ENCODE measurements at places on chromosomes 3 and 15.
A peak's percentile ranks its signal among the peaks of the same experiment; 100 is the strongest.

- DNase-seq, result no peak
Observed at GRCh38 chr3:21417991-21418390, 333.0 kb downstream of the ZNF385D start.

DNA sequence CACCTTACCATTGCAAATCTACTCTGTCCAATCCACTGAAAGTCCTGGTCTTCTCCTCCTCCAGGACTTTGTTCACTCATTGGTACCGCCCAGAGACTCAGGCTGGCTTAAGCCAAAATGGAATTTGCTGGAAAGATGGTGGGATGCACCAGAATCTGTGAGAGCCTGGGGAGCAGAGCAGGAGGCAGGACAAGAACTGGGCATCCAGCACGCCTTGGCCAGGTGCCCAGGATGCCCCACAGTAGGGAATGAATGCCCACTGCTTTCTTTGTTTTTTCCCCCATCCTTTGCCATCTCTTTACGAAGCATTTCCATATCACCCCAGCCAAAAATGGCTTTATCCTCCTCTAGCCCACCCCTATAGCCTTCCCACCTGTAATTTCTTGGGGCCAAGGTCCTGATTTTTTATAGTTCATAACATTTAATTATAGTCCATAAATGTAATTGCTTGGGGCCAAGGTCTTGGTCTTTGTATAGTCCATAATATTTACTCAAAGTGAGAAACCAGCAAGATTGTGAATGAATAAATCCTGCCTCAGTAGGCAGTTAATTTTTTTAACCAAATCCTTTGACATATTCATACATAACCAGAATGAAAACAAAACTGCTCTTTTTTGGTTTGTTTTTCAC, 23.3 kb upstream of the IREB2 start:
- DNase-seq, result no peak

DNA sequence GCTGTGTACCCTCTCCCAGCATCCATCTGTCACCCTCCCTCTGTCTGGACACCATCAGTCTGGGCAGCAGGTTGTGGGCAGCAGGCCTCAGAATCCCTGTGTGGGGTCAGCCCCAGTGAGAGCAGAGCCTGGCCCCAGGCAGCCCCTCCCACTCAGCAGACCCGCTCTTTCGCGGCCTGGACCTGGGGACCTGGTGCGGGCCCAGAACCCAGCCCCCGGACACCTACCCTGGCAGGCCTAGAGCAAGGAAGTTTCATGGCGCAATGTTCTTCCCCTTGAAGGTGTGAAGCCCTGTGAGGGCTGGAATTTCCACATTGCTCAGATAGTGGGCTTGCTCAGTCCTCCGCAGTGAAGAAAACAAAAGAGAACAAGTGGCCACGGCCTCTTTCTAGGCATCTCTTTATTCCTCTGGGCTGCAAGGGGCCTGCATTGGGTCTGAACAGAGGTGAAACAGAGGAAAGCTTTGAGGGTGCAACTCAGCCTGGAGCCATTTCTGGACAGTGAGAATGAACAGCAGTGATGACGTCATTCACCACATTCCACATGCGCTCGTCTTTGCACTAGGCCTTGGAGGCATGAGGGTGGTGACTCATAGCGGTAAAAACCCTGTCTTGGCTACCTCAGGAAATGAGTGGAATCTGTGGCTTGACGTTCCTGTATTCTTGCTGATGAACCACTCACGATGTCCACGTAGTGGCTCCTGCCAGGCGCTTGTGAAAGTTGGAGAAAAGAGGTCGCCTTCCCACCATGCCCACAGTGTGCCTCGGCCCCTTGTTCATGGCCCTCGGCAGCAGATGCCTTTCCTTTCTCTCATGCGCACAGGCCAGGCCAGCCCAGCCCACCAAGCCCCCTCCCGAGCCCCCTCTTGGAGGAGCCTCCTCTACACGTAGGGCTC, 66.1 kb downstream of the SLC30A4 start:
- no peak for DNase-seq

DNA sequence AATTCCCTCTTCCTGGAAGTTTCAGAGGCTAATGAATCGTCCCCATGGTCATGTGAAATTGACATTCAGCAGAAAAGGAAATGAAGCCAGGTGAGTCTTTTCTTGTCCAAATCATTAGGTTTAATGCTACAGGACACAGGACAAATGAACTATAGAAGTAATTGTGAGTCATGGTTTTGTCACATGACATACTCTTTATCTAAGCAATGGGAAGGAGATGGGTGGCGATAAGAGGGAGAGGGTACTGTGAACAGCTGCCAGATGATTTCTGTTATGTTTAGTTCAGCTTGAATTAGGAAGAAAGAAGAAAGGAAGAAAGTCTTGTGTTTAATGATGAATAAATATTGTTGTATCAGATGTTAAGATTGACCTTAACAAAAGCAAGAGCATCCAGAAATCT, 515.4 kb upstream of the ZNF717 start:
- no peak for DNase-seq

DNA sequence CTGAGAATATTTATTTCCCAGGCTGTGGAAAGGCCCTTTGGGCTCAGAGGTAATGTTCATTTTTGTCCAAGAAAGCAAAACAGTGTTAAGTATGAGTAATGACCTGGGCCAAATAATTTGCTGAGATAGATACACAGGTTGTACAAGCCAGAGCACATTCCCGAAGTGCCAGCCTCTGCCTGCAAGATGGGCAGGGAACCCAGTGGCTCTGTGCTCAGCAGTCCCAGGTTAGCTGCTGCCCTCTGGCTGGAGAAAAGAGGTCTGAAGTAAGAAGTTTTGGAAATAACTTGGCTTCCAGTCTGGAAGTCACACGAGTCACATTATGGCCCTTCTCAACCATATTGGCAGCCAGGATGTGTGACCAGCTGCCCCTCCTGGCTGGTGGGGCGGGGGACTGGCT, 20.2 kb downstream of the MYZAP start:
- DNase-seq, result no peak

- no peak for DNase-seq
Observed at GRCh38 chr15:50891159-50891558, 17.3 kb upstream of the AP4E1 start.

DNA sequence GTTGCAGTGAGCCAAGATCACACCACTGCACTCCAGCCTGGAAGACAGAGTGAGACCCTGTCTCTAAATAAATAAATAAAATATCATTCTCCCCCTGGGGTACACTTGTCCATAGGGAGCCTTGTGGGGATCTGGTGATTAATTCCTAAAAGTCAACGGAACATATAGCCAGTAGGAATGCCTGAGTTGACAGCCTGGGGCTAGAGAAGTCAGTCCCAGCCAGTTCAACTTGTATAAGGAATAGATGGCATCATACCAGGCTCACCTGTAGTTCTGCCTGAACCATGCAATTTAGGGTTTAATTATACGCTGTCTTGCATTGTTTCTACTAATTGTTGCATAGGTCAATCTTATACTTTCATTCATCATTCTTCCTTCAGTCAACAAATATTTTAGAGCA, 5.9 kb upstream of the BOC start:
- DNase-seq, result no peak

GRCh38 chr15:73573572-73573971, 59.6 kb downstream of the NPTN start:
- DNase-seq, result no peak

DNA sequence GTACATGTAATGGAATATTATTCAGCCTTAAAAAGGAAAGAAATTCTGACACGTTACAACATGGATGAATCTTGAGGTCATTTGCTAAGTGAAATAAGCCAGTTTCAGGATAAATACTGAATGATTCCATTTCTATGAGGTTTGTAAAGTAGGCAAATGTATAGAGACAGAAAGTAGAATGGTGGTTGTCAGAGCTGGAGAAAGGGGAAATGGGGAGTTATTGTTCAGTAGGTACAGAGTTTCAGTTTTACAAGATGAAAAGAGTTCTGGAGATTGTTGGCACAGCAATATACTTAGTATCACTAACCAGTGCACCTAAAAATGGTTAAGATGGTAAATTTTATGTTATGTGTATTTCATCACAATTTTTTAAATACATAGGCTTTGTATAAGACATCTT, 60.6 kb downstream of the USP8 start:
- no peak for DNase-seq

DNA sequence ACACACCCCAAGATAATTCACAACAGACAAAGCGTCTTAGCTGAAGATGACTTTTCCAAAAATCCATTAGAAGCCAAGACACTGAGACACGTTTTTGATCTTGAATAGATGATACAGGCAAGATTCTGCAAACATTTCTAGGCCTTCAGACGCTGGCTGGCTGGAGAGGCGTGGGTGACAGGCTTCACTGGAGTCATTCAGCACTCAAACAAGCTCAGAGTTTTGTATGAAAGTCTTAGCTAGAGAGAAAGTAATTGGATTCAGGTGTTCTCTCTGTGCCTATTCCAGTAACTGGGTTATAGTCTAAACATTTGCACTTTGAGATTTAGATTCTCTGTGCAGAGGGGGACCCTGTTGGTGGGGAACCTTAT, 147.7 kb upstream of the BHLHE40 start:
- DNase-seq, result no peak

GRCh38 chr15:67907184-67907723, 67.4 kb upstream of the RNU6-1 start:
- no peak for DNase-seq

- DNase-seq, result no peak
Observed at GRCh38 chr3:97763586-97764406, 762 bp upstream of the ARL6 start.

- DNase-seq, result no peak
Observed at GRCh38 chr3:155712008-155712407, 32.9 kb downstream of the PLCH1 start.

DNA sequence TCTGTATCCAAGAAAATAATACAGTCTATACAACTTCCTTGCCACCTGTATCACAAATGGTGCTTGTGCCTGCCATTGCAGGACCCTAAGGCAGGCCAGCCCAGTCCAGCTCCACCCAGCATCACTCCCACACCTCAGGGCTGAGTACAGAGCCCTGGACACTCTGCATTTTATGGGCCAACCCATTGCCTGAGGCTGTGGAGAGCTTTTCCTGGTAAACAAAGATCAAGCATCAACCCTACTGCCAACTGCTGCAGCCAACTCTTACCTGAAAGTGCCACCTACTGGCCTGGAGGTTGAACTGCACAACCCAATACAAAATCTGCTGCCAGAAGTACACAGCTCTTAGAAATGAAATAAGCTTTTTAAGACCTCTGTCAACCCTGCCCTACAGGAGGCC, 1082.2 kb downstream of the NAALADL2 start:
- no peak for DNase-seq

DNA sequence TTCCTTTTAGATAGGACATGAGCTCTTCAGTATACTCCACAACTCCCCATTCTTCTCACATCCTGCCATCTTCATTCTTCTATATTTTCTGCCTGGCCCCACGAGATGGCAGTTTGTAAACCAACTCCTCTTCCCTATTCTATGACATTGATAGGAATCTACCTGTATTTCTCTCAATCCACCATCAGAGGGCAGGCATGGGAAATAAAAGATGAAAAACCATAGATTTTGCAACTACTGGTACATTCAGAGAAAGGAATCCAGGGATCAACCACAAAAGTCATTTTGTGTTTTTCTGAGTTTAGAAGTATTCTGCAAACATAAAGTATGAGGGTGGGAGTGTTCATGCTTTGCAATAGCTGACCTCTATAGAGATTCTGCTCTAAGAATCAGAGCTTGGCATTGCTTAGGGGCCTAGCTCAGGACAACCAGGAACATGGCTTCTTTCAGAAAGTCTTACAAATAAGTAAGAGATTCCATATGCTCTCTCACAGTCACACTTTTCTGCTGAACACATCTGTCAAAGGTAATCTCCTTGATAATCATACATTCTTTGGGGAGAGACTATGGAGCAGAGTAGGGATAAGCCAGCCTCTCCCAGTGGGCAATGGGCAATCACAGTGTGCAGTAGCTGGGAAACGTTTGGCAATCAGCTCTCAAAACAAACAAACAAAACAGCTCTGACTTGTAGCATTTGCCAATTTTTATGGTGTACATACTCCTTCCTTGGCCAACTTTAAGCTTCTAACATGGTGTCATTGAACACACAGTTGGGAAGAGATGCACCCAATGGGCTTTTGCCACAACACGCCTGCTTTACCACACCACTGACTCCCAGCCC, 43.1 kb upstream of the SLC25A36 start:
- peak; percentile 56 for DNase-seq

DNA sequence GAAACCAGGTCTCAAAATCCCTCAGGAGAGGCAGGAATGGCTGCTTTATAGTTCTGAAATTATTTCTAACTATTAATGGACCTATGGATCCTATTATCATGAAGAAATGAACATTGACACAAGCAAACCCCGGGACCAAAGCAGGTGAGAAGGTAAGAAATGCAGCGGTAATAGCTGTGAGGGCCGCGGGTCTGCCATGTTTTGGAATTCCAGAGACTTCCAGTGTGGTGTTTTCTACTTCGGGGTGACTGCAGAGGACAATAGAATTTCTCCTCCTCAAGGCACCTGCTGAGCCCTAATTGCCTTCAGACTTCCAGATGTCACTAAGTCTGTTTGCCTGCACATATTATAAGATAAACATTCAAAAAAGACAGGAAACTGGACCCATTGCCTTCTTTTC, 437.4 kb downstream of the GABRG3 start:
- DNase-seq, result no peak

DNA sequence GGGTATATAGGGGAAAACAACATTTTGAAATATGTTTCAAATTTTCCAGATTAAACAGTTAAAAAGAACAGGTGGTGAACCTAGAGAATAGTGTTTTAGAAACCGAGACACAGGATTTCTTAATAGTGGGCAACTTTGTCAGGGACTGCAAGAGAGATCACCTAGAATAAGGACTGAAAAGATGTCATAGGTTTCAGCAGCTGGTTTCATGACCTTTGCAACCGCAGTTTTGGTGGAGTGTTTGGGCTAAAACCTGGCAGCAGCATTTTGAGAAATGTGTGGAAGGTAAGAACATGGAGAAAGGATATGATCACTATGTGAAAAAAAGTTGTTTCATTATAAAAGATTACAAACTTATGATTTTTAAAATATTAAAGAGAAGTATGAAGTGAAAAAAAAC, 34.9 kb downstream of the PRKCI start:
- no peak for DNase-seq

- DNase-seq, result no peak
Observed at GRCh38 chr3:425079-425478, 228.5 kb downstream of the CHL1 start.

DNA sequence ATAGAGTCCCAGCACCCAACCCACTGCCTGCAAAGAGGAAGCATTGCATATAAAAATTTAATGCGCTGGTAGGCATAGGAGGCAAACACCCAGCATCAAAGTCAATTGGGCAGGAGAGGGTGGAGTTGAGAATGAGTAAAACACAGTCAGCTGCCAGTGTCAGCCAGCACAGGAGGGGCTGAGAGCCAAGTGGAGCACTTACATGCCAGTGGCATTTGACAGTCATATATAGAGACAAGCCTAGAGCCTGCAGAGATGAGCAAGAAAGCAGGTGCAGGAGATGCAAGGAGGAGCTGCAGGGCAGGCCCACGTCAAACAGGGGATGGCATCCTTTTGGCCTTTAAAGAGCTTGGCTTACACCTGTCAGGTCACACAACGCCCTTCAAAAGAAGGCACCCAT, 27.6 kb upstream of the ZFAND6 start:
- DNase-seq, result no peak

DNA sequence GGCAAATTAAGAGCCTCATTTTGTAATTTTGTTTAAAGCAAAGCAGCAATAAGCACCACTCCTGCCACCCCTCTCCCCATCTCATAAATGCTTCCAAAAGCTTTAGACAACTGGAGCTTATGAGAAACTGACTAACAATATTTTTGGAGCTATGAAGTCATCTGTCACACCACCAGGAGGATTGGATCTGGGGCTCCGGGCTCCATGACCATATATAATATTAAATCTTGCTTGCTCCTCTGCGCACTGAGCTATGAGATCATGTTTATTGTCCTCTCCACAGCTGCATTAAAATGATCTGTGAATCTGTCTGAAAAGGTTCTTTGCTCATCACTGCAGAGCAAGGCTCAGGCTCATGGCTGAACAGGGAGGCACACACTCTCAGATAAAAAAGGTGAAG, 323.7 kb downstream of the ZNF621 start:
- DNase-seq, result no peak

Measured in NCI-H2107 (cell line).